ENCODE measurements at places on chromosomes 16 and 17. TPM values are rescaled to one million over a fixed set of nuclear protein-coding genes. Genes with fewer than 3 reads are reported as not detected.

- DNase-seq = no peak
Measured at GRCh38 chr17:63086483-63087185, 120.6 kb downstream of the TANC2 start.

DNA sequence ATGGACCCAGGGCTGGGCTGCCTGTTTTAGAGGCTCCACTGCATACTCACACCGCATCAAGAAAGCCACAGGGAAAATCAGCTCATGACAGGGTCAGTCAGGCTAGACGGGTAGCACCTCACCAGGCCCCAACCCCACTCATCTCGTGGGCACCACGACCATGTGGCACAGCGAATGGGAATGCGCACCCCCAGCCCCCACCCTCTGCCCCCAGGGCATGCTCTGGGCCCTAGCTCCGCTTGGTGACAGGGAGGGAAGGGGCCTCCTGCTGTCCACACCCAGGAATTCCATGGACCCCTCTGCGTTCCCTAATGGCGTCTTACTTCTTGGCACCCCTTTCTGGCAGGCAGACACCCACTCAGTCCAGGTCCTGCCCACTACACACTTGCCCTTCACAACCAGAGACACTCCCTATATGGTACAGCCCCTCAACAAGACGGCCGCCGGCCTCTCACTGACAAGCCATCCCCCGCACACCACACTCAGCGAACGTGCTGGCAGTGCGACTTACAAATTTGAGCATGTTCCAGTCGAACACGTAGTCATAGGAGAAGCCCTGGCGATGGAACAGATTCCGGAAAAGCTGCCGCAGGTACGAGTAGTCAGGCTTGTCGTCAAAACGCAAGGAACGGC, 22.1 kb downstream of the SLC16A3 start:
- no peak for DNase-seq

DNA sequence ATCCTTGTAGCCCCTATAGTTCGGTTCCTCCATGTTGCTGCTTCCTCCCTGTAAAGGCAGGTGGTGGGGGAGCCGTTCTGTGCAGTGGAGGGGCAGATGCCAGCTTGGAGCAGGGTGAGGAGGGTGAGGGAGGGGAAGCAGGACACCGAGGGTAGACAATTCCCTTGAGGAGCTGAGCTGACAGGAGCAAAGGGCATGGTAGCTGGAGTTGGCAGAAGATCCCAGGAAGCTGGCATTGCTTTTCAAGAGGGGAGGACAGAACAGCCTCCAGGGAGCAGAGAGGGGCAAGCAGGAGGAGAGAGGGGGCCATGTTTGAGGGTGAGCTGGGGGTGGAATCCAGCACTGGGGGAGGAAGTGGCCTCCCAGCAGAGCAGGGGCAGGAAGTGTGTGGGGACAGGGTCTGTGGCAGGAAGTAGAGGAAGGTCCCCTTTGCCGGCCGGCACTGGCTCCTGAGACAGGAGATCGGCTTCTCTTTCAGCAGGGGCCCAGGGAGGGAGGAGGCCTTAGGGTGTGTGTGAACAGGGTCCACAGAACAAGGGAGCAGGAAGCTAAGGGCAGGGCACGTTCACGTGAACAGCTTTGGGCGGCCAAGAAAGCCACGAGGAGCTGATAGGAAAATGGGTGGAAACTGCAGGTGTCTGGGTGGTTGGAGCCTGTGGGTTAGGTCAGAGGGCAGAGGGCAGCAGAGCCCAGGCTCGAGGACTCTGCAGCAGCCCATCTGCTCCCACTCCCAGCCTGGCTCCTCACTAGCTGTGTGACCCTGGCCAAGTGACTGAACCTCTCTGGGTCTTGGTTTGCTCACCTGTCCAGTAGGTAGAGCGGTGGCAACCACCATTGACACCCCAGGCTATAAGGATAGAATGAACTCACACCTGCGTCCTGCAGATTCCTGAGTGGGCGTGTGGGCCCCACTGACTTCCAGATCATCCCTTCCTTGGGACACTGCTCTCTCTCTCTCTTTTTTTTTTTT, 17.5 kb upstream of the SPNS2 start:
- peak; percentile 69 for DNase-seq

DNA sequence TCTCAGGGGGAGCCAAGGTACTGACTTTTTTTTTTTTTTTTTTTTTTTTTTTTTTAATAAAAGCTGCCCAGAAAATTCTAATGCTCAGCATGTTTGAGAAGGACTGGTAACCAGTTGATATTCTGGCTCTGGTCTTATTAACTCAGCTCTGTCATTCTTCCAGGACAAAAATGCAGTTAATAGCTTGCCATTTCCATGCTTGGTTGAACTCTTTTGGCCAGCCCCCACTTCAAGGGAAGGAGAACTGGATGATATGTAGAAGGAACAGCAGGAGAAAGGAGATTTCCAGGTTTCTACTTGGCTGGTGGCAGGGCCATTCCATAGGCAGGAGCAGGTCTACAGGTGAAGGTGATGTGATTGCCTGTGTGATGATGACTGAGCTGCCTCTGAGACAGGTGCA, 59.2 kb upstream of the TANC2 start:
- no peak for DNase-seq

DNA sequence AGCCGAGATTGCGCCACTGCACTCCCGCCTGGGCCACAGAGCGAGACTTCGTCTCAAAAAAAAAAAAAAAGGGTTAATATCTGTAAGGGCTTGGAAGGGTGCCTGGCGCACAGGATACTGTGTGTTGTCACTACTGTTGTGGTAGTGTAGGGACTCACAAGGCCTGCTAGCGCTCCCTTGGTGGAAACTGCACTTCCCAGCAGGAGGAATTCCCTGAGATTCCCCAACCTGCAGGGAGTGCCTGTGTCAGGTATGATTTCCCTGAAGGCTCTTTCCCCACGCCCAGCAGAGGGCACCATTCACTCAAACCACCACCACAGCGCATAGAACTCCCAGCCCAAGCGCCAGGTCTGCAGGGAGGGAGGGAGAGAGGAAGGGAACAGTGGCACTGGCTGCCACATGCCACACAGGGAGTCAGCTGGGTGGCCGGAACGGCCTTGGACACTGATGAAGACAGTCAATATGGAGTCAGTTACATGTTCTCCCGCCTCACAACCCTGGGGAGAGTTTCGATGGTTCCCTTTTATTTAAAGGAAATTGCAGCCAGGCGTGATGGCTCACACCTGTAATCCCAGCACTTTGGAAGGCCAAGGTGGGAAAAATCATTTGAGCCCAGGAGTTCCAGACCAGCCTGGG, 32.7 kb upstream of the CDH1 start:
- peak; percentile 82 for DNase-seq

DNA sequence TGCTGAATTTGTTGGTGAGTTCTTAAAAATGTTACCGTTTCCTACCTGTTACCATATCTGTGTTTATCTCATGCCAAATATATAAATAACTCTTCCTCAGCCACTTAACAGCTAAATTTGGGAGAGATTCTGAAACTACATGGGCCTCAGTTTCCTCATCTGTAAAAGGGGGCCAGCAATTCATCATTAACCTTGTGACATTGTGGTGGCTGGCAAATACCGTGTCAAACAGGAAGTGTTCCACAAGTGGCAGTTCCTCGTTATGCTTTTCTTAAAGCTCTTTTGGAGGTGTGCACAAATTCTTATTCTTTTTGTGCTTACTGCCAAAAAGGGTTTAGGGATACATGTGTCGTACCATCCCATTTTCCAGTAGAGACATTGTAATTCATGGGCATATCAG, 220.4 kb upstream of the CACNG5 start:
- DNase-seq = no peak

GRCh38 chr16:57882792-57883191, 80.5 kb upstream of the KIFC3 start:
- no peak for DNase-seq

- DNase-seq = no peak
Measured at GRCh38 chr17:752620-753219, 656 bp upstream of the GEMIN4 start.

DNA sequence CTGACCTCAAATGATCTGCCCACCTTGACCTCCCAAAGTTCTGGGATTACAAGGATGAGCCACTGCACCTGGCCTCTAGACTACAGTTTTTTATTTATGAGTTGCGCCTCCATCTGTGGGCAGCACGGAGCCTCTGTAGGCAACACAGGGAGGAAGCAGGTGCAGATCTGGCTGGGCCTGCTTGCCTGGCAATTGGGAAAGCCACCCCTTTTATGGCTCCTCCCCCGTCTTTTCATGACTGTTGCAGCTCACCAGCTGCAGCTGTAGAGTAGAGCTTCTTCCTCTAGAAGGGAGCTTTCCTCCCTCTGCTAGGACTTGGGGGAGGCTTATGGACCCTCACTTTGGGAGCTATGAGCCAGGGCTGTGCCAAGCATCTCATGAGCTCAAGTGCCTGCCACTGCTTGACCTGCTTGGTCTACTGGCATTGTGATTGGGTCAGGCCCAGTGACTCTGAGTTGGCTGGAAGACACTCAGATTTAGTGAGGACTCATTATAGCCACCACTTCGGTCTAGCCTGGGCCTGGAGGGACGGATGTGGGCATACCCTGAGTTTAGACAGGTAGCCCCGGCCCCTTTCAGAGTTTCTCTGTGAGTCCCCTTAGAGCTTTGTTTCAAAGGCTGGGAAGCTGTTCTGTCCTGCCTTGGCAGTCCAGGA, 6.9 kb upstream of the SLC7A6 start:
- DNase-seq = no peak

CCL22 gene
- total RNA-seq = 1.7 TPM

HOXB7 gene
- total RNA-seq = 0.36 TPM

MYCBPAP gene
- total RNA-seq = 8.5 TPM
